ENCODE measurements at places on chromosomes 11 and 22.
A peak's percentile ranks its signal among the peaks of the same experiment; 100 is the strongest.

- peak; percentile 23 for DNase-seq
Measured at GRCh38 chr11:45530111-45530510, 135.3 kb downstream of the CHST1 start.

DNA sequence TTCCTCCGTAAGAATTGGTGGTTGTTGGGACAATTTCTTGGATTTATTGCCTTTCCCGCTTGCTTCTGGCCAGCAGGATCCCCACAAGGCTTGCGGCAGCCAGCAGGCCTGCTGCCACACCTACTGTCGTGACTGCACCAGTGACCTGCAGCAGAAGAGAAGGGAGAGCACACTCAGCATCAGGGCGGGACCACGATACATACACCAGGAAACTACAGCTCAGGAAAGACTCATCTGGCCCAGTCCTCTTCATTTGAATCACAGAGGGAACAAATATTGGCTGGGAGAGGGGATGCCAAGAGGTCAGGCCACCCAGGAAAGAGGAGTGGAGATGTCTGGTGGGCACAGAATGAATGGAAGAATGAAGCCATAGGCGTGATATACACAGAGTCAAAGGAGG lies 10.3 kb downstream of the PLAAT2 start:
- peak; percentile 33 for DNase-seq

DNA sequence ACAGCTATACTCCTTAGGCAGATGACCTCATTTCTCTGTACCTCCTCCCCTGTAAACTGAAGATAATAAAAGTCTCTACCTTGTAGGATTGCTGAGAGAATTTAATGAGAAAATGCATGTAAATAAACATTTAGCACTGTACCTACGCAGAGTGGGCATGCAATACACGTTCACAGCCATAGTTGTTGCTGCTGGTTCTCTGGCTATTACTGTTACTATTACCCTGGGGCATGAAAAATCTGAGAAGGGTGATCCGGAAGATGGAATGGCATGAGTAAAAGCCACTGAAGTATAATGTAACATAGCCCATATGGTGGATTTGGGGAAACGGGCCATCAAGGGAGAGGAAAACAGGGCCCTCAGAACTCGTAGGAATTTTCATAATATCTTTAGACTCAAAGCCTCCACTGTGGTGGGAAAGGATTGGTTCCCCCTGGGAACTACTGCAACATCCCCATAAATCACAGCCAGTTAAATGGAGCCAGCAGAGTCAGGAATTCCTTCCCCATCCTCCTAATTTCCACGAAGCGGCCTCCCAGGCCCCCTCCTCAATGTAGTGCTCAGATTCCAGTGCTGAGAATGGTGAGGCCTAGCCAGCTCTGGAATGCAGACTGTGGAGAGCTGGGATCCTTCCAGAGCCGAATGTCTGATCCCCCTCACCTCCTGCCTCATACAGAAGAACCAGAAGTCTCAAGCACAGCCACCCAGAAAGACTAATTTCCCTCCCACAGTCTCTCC lies 205.3 kb downstream of the MN1 start:
- DNase-seq, result no peak

DNA sequence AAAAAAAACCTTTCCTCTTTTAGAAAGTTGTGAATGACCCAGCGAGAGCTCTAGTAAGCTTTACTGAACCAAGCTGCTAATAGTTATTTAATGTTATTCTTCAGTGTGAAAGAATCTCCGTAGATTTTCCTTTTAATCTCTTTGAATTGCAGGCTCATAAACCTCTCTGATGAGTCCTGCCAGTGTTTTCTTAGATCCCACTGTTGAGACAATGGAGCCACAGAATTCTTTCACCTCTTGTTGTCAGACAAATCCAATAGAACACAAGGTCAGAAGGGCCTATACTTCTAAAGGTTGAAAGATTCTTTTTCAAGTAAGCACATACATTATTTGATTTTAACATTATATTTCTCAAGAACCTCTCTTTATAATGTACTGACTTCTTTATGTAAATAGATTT lies 52.2 kb downstream of the DNAJC24 start:
- no peak for DNase-seq

GRCh38 chr11:126148317-126148716 lies 63.1 kb downstream of the RPUSD4 start:
- DNase-seq, result no peak

DNA sequence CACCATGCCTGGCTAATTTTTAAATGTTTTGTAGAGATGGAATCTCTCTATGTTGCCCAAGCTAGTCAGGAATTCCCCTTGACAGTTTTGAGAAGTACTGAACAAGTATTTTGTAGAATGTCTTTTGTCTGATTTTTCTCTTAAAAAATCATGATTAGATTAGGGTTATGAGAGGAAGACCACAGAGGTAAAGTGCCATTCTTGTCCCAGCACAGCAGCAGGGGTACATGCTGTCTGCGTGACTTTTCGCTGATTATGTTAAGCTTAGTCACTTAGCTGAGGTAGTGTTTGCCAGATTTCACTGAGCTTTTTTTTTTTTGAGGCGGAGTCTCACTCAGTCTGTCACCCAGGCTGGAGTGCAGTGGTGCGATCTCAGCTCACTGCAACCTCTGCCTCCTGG lies 13.6 kb upstream of the NUP160 start:
- DNase-seq, result no peak

DNA sequence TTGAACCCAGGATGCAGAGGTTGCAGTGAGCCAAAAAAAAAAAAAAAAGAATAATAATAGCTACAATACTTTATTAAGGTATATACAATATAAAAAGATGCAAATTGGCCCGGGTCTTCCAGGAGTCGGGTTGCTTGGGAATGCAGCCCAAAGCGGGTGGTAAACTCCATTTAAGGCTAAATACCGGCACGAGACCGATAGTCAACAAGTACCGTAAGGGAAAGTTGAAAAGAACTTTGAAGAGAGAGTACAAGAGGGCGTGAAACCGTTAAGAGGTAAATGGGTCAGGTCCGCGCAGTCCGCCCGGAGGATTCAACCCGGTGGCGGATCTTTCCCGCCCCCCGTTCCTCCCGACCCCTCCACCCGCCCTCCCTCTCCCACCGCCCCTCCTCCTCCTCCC lies 143.3 kb downstream of the DLG2 start:
- DNase-seq, result no peak

GRCh38 chr22:48464246-48464645 lies 1363.4 kb downstream of the BRD1 start:
- DNase-seq, result no peak
